ENCODE measurements at places on chromosomes 1 and 21.

DNA sequence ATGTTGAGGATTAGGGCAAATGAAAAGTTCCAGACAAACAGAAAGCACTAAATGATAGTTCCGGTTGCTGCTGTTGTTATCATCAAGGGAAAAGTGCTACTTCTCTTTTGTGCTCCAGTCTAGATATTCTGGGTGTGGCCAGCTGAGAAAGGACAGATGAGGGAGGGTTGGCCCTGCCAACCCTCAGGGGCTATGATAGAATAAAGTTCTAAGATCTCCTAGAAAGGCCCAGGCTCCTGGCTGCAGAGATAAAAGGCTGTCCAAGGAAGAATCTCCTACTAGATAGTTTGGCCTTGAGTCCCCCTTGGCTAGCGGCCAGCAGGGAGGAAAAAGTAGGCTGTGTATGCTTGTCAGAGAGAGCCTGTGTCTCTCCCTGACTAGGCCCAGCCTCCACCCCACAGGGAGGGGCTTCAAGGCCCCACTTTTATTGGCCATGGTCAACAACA, 31.5 kb downstream of the RIMS3 start:
- DNase-seq: no peak

DNA sequence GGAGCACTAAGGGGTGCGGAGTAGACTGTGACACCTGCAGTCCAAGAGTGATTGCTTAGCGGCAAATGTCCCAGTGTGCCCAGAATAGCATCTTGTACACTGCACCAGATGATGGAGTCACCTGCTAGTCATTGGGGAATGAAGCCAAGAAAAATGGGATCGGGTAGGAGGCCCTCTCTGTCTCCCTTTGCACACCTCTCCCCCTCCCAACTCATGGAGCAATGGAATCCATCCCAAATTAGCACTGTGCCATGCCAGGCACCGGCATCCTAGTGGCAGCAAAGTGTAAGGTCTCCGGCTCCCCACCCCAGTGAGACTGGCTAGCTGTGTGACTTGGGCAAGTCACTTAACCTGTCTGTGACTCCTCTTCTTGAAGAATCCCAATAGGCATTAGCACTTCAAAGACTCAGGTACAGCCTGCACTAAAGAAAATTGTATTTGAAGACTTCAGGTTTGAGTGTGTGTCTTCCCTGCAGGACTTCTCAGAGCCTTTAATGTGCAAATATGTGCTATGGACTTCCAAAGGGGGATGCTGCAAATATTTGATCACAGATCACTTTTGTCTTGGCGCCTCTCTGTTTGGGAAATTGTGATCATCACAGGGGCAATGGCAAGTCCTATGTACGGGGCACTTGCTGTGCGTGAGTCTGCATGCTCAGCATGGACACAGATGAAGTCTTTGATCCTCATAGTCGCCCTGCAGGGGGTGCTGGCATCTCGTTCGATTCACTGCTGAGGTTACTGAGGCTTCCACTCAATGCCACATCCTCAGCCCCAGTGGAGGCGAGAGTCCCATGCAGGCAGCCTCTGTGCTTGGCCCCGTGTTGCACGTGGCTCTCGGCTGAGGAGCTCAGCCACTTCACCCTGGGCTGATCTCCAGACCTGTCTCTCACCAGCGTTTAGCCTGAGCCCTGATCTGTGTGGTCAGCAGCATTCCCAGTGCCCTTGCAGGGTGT, 272.9 kb upstream of the C1orf174 start:
- no peak for DNase-seq

DNA sequence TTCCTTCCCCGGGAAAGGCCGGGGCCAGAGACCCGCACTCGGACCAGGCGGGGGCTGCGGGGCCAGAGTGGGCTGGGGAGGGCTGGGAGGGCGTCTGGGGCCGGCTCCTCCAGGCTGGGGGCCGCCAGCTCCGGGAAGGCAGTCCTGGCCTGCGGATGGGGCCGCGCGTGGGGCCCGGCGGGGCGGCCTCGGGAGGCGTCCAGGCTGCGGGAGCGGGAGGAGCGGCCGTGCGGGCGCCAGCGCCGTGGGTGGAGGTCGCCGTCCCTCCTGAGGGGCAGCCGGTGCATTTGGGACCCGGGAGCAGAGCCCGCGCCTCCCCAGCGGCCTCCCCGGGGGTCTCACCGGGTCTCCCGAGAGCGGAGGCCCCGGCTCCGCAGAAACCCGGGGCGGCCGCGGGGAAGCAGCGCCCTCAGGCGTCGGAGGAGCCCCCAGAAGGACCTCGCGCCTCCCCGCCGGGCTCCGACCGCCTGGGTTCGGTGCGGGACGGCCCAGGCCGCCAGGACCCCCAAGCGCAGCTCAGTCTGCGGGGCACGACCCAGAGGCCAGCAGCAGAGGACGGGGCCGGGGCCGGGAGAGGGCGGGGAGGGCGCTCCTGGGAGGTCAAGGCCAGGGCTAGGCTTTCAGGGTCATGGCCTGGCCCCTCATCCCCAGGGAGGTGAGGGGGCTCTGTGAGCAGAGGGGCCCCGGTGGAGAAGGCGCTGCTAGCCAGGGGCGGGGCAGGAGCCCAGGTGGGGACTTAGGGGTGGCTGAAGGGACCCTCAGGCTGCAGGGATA, 7.2 kb upstream of the SLX9 start:
- no peak for DNase-seq

GRCh38 chr1:158105352-158106095, 75.2 kb upstream of the CD1D start:
- no peak for DNase-seq

DNA sequence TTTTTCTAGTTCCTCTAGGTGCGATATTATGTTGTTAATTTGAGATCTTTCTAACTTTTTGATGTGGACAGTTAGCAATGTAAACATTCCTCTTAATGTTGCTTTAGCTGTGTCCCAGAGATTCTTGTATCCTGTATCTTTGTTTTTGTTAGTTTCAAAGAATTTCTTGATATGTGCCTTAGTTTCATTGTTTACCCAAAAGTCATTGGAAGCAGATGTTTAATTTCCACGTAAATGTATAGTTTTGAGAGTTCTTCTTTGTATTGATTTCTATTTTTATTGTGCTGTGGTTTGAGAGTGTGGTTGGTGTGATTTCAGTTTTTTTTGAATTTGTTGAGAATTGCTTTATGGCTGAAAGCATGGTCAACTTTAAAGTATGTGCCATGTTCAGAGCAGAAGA, 319.4 kb downstream of the PTBP2 start:
- DNase-seq: no peak

GRCh38 chr1:186985889-186986491, 157.2 kb downstream of the PLA2G4A start:
- peak; percentile 28 for DNase-seq

- DNase-seq: no peak
These were observed 111.3 kb upstream of the CSF3R start for GRCh38 chr1:36594023-36594422.

- DNase-seq: no peak
These were observed 125.6 kb downstream of the URB2 start for GRCh38 chr1:229751610-229752009.

DNA sequence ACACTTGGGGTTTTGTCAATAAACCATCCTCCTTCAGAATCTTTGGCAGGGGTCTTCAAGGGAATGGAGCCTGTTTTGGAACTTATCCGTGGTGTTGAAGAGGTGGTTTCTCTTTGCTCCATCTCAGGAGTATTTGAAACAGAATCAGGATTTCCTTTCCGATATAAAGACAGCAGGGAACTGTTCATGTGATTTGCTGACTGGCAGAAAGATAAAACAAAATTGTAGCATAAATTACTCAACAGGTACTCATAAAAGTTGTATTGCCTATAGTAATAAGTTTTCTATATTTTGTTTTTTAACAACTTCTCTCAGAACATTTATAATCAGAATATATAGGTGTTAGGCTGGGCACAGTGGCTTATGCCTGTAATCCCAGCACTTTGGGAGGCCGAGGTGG, 21.9 kb downstream of the NVL start:
- DNase-seq: no peak

DNA sequence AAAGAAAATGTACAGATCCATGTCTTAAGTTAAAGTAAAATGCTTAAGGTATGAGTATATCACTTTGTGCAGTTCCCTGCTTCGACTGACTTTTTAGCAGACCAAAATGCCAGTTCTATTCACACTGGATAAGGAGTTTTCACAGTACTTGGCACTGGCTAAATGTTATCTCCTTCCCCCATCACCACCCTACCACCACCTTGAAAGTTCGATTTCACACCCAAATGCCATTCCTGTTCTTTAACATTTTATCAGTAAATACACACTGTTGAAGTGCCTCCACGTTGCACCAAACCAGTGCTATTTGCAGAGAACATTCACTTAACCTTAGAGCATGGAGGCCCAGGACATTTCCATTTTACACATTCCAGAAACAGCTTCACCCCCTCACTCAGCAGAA, 100.0 kb downstream of the URB2 start:
- no peak for DNase-seq

DNA sequence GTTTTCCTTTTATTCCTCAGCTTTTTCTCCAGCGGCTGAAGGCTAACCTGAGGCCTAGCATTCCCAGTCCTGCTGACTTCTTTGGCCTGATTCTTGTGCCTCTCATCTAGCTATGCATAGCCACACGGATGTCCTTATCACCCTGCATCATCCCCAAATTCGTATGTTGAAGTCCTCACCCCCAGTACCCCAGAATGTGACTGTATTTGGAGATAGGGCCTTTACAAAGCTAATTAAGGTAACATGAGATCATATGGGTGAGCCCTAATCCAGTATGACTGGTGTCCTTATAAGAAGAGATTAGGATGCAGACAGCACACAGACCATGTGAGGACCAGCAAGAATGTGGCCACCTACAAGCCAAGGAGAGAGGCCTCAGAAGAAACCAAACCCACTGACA, 44.6 kb downstream of the CDCP2 start:
- DNase-seq: no peak

- DNase-seq: no peak
These were observed 56.7 kb upstream of the NTPCR start for GRCh38 chr1:232893481-232894313.

- DNase-seq: no peak
These were observed 3.2 kb downstream of the PTP4A2 start for GRCh38 chr1:31934706-31935629.

DNA sequence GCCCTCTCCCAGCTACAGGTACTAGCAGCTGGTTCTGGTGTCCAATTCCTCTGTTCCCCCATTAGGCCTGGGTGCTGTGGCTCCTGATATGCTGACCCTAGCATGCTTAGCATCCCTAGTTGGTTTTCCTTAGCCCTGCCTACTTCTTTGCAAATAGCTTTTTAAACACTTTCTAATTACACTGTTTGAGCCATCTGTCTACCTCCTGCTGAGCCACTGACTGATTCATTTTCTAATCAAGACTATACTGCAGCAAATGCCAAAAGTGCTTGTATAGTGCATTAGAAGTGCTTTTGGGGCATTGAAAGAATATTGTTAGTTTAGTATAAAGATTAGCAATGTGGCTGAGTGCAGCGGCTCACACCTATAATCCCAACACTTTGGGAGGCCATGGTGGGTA, 36.3 kb downstream of the ERICH3 start:
- DNase-seq: no peak
